Memory B cell (primary cell): ENCODE measurements at places on chromosomes 11 and 22.
A peak's percentile ranks its signal among the peaks of the same experiment; 100 is the strongest.

GRCh38 chr11:72673284-72673942, 809 bp downstream of the PDE2A start:
- DNase-seq = no peak

DNA sequence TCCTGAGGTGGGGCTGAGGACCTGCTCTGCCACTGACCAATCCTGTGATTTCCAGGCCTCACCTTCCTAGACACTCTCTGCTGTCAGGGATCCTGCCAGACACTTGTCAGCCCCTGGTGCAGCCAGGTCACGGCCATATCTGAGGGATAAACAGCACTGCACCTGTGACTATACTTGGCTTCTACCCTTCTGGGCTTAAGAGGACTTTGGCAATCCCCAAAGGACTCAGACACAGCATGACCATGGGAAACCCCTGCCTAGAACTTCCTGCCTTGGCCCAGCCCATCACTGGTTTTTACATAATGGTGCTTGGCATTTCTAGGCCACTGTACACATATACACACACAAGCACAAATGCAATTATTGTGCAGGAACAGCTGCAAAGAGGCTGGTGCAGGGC, 11.6 kb upstream of the OLFML1 start:
- peak; percentile 40 for DNase-seq

GRCh38 chr22:33707581-33707980, 212.7 kb downstream of the LARGE1 start:
- no peak for DNase-seq

DNA sequence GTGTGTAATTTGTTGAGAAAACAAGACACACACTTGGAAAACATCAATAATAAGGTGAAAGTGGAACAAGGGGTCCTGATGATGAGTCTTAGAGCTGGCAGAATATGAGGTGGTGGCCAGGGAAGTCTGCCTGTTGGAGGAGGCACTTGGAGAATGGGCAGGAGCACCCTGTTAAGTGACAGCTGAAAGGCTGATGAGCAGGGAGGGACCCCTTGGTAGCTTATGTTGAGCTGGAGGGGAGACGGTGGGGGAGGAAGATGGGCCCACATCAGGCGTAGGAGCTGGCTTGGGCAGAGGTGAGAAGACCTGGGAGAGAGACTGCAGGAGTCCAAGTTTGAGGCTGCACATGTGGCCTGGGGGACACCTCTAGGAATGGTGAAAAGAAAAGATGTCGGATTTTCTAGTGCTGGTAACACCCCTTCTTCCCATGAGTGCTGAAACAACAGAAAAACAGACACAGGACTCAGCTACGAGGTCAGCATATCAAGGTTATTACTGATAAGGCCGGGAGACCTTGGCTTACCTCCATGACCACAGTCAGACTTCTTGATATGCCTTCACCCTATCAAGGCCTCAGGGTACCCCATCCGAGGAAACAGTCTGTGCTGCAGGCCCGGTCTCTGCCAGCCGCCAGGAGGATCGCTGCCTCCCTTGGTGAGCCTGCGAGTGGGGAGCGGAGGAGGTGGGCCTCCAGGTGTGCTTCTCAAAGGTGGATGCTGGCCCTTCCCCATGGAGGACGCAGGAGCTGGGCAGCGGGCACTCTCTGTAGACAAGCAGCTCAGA, 14.3 kb upstream of the C11orf96 start:
- no peak for DNase-seq

DNA sequence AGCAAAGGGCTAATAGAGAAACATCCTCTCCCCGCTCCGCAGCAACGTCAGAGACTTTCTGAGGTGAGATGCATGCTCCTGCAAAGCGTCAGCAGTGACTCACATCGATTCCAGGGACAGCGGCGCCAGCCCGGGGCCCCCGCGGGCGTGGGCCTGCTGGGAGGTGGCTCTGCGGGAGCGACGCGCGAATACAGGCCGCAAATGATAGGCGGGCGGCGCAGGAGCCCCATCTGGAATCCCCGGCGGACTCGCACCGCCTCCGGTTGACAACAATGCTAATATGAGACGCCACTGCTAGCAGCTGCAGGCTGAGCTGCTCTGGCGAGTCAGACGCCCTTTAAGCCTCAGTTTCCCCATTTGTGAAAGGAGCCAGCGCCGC, 557 bp downstream of the RANGAP1 start:
- peak; percentile 28 for DNase-seq

DNA sequence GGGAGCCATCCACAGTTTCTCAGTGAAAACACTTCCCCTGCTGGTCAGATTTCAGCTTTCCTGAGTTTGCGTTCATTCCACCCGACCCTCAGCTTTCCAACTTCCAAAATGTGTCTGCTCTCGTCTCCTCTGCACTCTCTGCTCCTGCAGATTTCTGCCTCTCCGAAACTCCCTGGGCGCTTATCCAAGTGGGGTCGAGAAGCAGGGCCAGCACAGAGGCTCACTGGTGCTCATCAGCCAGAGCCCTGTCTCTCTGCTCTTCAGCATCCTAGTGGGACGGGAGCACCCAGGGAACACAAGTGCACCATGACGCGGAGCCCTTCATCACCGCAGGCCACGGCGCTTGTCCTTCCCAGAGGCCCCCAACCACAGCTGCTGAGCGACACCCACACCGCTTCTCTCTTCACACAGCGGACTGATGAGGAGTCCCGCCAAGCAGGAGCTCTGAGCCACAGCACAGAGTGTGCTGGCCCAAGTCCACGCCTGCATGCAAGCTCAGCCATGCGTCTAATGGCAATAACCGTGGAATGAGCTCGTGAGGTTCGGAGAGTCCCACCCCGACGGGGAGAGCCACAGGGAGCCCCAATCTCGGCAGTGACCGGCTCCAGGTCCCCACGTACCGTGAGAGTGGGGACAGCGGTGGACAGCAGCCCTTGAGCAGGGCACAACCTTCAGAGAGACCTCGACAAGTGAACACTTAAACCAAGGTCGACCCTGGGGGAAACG, 27.9 kb upstream of the MOB2 start:
- no peak for DNase-seq

GRCh38 chr11:31956310-31956709, 134.6 kb upstream of the RCN1 start:
- DNase-seq = no peak
